ENCODE measurements at places on chromosomes 3 and 15. TPM values are rescaled to one million over a fixed set of nuclear protein-coding genes. Genes with fewer than 3 reads are reported as not detected.

GRCh38 chr3:111662907-111663306 is 67.8 kb upstream of the ZBED2 start:
- no peak for DNase-seq

- DNase-seq: no peak
Measured at GRCh38 chr3:11996480-11996879, 7.7 kb upstream of the SYN2 start.

- no peak for DNase-seq
Measured at GRCh38 chr3:48879994-48880377, 18.7 kb downstream of the SLC25A20 start.

- DNase-seq: no peak
Measured at GRCh38 chr3:44026220-44026865, 215.3 kb upstream of the TOPAZ1 start.

DNA sequence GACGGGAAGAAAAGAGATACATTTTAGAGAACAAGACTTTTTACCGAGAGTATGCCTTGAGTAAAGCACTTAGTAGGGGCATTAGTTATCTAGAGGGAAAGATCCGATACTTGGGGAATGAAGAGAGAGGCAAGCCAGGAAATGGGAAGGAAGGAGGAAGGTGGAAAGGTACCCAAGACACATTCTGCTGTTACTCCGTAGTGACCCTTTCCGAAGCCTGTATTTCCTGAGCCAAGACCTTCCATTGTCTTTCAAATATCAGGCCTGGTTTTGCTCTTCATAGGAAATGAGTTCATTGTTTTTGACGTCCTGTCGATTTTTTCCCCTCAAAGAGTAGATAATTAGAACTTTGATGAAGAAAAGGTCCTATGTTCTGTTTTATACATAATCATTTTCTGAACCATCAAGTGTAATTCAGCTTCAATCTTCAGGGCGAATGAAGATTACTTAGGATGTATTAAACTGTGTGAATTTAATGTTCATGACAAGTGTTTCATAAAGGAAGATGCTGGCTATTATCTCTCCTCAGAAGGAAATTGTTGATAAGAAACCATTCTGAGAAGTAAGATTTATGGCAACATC is 95.7 kb downstream of the PPM1L start:
- no peak for DNase-seq

DNA sequence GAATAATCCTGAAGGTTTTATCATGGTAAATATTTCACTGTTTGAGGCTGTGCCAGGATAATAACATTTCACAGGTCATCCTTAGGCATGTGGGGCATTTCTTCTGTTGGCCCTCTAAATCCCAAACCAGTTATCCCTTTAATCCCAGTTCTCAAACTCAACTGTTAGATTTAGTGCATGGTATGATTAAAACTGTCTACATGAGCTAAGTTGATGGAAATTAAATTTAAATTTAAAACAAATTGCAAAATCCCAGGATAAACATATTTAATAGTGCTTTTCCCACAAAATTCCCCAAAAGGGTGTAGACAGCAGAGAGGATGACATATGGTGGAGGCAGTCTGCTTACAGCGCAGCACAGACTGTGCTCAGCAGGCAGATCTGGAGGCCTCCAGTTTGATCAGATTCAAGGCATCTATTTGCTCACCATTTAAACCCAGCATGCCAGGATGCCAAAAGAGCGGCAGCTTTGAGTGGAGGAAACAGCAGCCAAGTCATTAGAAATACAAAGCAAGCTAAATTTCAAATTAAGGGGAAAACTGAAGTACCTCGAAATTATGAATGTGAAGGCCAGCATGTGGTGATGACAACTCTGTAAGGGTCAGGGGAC is 325.8 kb downstream of the KCNH8 start:
- no peak for DNase-seq

DNA sequence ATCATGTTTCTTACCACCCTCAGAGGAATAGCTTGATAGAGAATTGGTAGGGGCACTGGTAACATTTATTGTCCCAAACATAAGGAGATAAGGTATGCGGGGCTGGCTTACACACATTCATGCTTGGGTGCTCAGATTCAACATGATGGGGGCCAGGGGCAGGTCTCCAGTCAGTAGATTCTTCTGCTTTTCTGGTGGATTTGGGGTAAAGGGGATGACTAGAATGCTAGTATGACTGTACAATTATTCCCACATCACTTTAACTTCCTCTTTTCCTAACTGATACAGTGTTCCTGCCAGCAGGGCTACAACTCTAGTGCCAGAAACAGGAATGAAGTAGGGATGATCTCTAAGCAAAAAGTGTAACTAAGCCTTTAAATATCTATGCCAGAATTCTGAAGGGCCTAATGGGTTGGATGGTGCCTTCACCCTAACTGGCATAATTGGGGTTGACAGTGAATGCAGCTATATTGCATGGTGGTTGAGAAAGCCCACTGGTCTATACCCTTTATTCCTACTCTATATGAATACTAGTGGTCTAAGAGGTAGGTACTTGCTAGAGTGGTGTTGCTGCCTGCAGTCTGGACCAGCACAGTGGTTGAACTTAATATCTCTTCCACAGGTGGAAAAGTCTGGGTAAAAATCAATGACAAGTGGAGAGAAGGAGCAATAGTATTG is 117.4 kb downstream of the IL12A start:
- no peak for DNase-seq

DNA sequence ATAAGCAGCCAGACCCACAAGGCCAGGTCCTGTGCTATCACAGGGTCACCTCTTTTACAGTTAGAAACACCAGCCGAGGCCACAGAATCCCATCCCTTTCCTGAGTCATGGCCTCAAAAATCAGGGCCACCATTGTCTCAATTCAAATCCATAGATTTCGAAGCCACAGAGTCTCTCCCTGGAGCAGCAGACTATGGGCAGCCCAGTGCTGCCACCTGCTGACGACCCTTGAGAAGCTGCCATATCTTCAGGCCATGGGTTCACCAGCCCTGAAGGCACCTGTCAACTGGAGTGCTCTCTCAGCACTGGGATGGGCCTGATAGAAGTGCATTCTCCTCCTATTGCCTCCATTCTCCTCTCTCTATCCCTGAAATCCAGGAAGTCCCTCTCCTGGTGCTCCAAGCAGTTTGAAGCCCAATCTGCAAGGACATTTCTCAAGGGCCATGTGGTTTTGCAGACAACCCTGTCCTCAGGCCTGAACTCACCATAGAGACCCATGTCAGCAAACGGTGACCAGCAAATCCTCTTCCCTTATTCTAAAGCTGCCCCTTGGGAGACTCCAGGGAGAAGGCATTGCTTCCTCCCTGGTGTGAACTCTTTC is 39.6 kb downstream of the TGM4 start:
- peak; percentile 54 for DNase-seq

DNA sequence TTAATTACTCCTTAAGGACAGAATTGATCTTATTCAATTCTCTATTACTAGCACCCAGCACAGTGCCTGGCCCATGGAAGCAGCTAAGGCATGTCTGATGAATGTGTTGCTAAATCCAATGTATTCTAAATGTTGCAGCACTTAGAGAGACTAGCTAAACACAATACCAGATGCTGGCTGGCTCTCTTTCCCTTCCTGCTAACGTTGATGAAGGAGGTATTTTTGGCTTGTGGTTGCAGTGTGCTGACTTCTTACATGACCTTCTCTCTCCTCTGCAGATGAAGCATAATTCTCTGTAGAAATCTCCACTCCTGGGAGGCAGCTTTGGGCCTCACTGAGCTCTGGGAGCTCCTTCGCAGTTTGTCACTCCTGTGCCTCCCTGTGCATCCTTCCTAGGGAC is 183.6 kb downstream of the PEX5L start:
- DNase-seq: peak; percentile 85

DNA sequence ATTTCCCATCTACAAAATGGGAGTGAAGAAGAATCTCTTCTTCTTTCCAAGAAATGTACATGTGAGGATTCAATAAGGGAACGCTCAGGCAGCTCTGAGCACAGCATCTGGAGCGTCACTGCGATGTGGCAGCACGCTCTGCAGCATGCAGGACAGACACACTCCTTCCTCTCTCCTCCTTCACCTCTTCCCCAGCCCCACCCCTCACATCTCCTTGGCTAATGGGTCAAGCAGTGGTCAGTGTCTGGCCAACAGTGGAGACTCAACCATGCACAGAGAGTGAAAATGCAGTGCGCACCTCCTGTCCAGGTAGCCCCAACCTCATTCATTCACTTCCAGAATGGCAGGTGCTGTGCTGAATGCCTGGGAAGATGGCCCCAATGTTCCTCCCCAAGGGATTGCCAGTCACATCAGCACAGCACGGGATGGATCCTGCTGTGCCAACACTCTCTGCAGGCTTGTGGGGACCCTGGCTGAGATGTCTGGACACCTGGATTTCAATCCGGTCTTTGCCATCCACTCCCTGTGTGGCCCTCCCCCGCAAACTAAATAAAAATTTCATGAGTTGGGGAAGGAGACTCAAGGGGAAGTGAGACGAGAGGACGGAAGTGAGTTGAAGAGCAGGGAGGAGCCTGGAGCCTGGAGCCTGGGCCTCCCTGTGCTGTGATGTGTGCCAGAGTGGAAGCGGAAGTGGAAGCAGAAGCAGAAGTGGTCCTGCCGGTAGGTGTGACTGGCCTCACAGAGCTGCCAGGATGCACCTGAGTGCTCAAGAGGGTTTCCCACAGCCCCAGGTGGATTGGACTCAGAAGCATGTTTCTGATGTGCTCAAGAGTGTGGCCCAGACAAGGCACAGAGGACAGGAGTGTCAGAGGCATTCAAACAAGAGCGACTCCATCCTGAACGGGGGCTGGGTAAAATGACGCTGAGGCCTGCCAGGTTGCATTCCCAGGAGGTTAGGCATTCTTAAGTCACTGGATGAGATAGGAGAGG is 163.9 kb downstream of the SMAD6 start:
- DNase-seq: peak; percentile 76

DNA sequence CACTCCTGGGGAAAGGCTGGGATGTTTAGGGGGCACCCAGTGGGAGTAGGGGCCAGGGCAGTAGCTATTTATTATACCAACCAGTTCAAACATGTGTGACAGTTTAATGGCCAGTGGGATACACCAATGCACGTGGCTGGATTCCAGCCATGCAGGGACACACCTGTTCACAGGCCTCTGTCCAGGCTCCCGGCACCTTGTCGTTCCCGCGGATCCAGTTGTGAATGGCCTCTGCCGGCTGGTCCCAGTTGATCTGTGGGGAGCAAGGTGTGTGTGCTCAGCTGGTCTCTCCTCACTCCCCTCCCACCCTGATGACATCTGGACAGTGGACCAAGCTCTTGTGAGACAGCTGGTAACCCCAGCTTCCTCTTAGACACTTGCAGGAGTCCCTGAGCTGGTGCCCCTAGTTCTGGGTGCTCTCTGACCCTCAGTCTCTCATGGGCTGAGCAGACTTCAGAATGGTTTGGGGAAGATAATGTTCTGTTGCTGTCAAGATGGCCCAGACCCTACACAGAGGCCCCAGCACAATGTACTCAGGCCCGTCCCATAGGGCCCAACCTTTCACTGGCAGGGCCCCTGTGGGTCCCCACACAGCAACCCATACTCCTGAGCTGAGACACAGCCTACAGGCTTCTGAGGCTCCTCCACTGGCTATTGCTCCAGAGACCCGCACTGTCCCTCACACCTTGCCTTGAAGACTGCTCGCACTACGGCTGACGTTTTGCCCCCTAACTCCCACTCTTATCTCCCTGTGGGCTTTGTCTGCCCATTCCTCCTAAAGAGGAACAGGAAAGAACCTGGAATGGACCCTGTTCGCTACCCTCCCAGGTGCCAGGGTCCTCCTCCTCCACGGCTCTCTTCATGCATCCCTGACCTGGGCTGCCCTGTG is 25.8 kb downstream of the ALDH1L1 start:
- DNase-seq: no peak

DNA sequence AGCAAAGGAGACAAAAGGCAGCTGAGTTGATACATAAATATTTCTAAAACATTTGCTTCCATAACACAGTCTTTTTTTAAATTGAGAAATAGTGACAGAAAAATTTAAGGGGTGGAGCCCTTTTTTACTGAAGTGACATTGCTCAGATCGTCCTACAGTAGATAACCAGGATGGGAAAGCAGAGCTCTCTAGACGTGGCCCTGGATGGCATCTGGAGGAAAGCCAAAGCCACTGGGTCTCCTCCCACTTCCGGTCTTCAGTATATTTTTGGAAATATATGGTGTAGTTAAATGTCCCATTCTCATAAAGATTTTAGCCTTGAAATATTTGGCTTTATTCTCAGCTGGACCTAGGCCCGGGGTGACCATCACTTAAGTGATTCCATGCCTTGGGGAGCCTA is 326.1 kb downstream of the ZNF621 start:
- DNase-seq: no peak

- no peak for DNase-seq
Measured at GRCh38 chr15:69700380-69700779, 247.8 kb downstream of the RPLP1 start.

- DNase-seq: peak; percentile 73
Measured at GRCh38 chr3:71681224-71681668, 44.0 kb downstream of the EIF4E3 start.

- DNase-seq: peak; percentile 87
Measured at GRCh38 chr3:71103430-71103921, 480.1 kb downstream of the FOXP1 start.

DNA sequence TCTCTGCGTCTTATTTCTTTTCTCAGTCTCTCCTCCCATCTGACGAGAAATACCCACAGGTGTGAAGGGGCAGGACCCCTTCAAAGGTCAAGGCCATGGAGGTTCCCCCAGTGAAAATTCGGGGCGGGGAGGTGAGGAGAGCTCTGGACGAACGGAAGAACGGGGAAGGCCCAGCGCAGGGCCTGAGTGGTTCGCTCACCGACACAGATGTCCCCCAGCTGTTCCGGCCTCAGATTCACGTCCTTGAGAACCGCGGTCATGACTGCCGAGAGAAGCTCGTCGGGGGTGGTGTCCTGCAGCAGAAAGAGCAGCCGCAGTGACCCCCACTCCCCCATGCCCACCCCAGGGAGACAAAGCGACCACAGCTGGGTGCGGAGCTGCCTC is 542 bp downstream of the ACAA1 start:
- DNase-seq: peak; percentile 48

GRCh38 chr15:38610748-38611147 is 46.1 kb upstream of the RASGRP1 start:
- DNase-seq: peak; percentile 14

- DNase-seq: no peak
Measured at GRCh38 chr3:69426967-69427304, 41.0 kb upstream of the FRMD4B start.

The CPNE9 gene
- polyA plus RNA-seq: 0.06 TPM

The CCR3 gene
- not detected for polyA plus RNA-seq

The ITPKA gene
- polyA plus RNA-seq: 0.29 TPM

The MAGEL2 gene
- polyA plus RNA-seq: 16.5 TPM

The MOBP gene
- polyA plus RNA-seq: not detected

The OCA2 gene
- polyA plus RNA-seq: 4.9 TPM

The PIF1 gene
- 4.5 TPM for polyA plus RNA-seq

The SLC22A13 gene
- polyA plus RNA-seq: not detected
